Activated B cell treated with CpG ODN at 0.5 μM for 24 hours (primary cell): ENCODE measurements at places on chromosomes 1 and 21.
A peak's percentile ranks its signal among the peaks of the same experiment; 100 is the strongest.

- peak; percentile 10 for DNase-seq
These were observed 49.2 kb upstream of the EDN2 start for GRCh38 chr1:41533731-41534080.

DNA sequence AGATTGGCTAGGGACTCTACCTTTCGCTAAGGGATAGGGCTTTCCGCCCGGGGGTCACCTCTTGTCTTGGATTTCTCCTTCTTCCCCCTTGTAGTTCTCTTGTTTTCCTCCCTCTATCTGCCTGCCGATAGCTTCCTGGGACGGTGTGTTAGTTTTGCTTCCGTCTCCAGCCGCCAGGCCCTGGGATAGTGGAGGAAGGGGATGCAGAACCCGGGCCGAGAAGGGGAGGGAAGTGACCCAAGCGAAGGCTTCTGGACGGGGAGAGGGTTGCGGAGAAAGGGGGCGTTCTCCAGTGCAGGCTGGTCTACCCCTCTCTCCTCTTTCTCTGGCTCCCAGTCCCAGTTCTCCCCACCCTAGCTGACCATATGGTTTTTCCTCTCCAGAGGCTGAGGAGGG, 871 bp downstream of the TUFT1 start:
- DNase-seq, result no peak

DNA sequence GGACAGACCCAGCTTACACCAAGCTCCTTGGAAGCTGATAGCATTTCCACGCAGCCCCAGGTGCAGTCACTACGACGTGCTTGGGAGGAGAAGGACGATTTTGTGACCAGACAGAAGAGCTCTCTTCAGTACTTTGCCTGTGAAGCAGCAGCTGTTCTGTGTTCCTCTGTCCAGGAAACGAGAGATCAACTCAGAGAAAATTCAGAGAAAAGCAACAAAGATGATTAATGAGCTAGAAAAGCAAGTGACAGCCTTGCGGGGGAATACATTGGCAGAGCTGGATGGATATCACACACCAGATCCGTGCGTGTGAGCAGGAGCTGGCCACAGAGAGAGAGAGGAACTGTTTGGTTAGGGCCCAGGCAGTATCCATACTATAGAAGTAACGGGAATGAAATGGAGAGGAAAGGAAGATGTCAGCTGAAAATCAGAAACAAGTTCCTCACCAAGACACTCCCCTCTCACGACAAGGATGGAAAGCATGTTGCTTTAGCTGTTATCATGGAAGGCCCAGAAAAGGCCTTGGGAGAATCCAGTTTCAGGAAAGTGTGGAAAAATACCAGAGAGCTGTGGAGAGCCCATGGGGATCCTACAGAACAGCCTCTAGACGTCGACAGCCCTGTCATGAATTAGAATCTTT, 106.2 kb downstream of the TOMM20 start:
- no peak for DNase-seq

DNA sequence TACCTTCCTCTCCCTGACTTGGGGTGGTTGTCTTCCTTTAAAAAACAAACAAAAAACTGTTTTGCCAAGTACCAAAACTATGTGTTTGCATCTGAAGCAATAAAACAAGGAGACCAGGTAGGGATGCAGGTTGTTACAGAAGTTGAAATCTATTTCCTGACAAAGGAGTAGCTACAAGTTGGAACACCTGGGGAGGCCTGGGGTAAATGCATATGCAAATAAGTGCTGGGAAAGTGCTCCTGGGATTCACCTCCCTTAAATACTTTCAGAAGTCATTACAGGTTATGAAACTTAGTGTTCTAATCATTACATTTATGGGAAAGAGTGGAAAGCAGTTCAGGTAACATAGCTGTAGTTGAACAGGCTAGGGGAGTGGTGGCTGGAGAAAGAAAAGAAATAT, 1.9 kb upstream of the TSNAX start:
- no peak for DNase-seq

DNA sequence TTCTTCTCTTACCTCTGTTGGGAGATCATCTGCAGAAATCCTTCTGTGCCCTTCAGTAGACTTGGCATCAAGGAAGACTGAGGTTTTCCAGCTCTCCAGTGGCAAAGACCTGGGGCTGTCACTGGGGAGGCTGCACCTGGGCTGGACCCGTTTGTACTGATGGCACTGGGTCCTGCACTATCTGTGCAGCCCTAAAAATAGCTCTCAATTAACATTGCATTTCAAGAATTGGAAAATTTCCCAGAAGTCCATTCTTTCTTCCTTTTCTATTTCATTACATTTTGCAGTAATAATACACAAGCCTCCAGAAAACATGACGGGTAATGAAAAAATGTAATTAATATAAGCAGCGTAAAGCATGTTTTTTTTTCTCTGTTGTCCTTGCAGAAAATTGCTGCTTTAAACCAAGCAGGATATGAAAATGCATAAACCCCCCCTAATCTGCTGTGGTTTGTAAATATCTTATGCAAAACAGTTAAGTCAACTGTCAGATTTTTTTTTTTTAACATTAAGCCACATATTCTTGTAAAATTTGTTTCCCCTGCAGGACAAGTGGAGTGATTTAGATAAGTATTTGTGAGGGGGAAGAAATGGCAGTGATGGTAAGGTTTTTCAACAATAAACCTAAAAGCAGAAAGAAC, 64.9 kb downstream of the LMO4 start:
- no peak for DNase-seq

- DNase-seq, result no peak
These were observed 2.1 kb downstream of the MYOM3 start for GRCh38 chr1:24109686-24110475.

GRCh38 chr1:67626090-67626860, 58.7 kb upstream of the GADD45A start:
- no peak for DNase-seq

DNA sequence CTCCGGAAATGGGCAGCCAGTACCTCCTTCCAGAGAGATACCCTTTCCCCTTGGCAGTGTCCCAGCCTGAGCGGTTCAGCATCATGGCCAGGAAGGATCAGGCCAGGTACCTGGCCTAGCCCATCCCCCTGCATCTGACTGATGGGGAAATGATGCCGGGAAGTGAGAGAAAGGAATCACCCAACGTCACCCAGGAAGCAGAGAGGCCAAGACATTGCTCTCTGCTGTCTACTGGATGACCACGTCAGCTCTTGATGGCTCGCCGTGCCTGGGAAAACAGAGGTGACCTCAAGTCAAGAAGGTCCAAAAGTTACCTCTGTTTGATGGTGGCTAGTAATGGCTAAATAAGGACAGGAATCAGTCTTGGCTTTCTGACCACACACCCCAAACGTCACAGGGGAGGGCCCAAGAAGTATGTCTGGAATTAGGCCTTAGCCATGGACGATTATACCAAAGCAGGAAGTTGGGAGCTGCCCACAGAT, 79.0 kb downstream of the MRPL37 start:
- no peak for DNase-seq

GRCh38 chr1:36522021-36522420, 39.3 kb upstream of the CSF3R start:
- DNase-seq, result no peak

DNA sequence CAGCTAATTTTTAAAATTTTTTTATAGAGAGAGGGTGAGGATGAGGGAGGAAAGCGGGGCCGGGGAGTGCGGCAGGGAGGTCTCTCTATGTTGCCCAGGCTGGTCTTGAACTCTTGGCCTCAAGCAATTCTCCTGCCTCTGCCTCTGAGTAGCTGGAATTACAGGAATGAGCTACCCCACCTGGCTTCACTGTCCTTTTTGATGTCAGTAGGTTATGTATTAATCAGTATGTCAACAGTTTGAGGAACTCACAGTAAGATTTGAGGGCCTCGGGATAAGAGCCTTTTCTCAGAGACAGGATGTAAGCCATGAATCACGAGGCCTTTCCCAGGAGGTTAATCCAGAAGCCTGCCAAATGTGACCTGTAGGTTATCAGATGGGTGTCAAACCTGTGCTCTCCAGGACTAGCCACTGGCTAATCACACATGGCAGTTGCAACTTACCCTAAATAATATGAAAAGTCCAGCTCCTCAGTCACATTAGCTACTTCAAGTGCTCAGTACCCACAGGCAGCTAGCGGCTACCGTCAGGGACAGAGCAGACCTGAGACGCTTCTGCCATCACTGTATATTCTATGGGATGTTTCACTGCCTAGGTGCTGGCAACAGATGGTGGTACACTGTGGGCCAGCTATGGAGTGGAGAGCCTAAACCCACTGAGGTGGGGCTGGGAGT, 33.1 kb downstream of the TRIM67 start:
- DNase-seq, result no peak

DNA sequence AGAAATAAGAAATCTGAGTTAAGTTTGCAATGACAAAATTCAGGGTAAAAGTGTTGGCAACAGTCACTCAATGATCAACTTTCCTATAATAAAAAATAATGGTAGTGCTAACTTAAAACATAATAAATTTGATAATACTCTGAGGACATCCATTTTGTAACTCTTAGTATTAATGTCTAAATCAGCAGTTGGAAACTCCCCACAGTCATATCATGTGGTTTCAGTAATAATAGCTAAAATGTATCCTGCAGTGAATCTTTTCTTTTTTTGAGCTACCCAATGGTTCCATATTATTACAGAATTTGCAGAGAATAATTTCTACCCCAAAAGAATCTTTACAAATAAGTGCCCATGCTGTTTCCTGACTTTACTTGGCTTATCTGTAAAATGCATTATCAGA, 286.7 kb downstream of the PTPRC start:
- no peak for DNase-seq

GRCh38 chr1:6785728-6786505, 663 bp downstream of the CAMTA1 start:
- peak; percentile 60 for DNase-seq

DNA sequence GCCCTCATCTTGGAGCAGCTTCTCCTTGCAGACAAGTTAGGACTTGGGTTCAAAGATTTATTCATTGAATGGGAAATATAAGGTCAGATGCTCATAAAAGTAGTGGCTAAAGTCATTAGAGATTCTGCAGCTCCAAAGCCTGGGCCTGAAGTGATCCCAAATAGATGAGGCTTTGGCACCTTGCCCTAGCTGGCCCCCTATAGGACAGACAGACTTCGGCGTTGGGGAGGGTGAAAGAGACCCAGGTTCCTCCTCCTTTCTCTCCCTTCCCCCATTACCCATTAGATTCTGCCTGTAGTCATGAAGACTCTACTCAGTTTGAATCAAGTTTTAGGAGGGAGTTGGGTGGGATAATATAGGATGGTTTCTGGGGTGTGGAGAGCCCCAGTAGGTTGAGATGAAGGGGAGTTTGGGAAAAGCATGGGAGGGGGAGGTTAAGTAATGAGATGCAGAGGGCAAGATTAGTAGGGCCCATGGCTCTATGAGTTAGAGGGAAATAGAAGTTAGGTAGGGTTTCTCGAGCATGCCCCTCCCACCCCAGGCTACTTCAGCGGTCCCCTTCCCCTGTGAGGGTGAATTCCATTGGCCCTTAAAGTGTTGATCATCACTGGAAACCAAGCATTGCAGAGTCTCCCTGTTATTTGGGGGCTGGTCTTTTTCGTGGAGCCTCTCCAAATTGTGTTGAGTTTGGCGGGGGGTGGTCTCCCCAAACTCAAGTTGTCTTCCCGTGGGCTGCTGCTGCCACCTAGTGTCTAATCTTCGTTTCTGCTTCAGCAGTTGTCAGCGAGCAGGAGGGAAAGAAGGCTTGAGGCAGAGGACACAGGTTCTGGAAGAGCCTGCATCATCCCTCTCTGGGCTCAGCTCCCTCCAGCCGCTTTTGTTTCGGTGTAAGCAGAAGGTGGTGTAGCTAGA, 2.1 kb upstream of the AHDC1 start:
- DNase-seq, result peak; percentile 45

- DNase-seq, result no peak
These were observed 7.5 kb downstream of the SDC3 start for GRCh38 chr1:30900931-30901560.

- DNase-seq, result no peak
These were observed 65.9 kb upstream of the ATP5PO start for GRCh38 chr21:33981391-33982101.

GRCh38 chr1:17212487-17213121, 7.7 kb downstream of the PADI1 start:
- no peak for DNase-seq

- no peak for DNase-seq
These were observed 34.7 kb upstream of the LRRC3 start for GRCh38 chr21:44420416-44421205.

DNA sequence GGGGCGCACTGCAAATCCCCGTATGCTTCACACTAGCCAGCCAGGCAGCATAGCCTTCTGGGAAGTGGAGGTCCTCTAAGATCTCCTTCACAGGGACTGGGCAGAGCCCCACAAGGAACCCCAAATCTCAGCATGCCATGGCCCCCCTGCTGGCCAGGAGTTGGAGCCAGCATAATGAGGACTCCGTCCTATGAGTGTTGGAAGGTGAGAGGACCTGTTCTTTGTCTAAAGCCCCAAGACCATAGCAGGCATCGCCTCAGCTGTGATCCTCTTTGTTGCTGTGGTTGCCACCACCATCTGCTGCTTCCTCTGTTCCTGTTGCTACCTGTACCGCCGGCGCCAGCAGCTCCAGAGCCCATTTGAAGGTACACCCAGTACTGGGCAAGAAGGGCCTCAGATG, 1.5 kb downstream of the SHISA4 start:
- DNase-seq, result no peak

GRCh38 chr1:154975409-154976059, 1.1 kb downstream of the CKS1B start:
- peak; percentile 53 for DNase-seq

DNA sequence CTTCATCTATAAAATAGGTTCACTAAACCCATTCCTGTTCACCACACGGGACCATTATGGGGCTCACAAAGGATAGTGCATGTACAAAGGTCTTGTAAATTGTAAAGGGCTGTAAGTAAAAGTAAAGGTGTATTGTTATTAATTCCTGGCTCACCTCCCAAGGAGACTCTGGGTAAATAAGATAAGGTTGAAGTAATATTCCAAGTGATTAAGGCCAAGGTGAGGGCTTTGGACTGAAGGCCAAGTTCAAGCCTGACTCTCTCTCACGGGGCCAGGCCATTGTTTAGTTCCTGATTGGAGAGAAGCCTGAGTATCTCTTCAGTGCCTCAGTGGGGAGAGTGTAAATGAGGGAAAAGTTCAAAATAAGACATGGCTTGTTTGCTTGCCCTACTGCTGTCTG, 19.5 kb upstream of the ZFYVE9 start:
- no peak for DNase-seq

DNA sequence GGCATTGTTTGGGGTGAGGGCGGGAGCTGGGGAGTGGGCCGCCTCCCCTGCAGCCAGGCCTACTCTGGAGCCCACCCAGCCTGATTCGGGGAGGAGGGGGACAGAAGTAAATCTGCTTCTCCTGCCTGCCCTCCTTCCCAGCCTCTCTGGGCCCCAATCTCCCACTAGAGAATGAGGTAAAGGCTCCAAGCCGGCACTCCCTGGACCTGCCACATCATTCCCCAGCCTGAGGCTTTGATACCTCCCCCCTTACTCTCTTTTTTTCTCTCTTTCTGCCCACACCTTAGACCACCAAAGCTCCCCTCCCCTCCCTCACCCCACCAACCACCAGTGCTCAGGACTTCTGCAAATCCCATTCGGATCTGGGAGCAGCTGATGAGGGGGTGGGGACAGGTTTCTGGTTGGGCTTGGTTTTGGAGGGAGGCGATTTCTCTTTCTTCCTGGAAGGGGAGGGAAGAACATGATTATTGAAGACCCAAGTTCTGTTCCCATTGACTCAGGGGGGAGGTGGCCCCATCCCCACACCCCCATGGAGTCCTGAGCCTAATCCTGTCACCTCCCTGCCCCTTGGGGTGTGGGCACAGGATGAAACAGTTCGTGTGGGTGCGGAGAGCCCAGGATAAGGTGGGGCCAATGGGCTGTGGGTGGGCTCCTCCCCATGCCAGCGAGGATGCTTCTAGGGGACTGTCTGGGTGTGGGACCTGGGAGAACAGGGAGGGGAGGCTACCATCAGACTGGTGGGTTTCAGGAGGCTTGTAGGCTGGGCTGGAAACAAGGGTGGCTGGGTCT, 1.3 kb downstream of the MAP7D1 start:
- no peak for DNase-seq

- DNase-seq, result no peak
These were observed 17.4 kb downstream of the ACTRT2 start for GRCh38 chr1:3038571-3039181.
